ENCODE measurements at places on chromosomes 13 and 19.

DNA sequence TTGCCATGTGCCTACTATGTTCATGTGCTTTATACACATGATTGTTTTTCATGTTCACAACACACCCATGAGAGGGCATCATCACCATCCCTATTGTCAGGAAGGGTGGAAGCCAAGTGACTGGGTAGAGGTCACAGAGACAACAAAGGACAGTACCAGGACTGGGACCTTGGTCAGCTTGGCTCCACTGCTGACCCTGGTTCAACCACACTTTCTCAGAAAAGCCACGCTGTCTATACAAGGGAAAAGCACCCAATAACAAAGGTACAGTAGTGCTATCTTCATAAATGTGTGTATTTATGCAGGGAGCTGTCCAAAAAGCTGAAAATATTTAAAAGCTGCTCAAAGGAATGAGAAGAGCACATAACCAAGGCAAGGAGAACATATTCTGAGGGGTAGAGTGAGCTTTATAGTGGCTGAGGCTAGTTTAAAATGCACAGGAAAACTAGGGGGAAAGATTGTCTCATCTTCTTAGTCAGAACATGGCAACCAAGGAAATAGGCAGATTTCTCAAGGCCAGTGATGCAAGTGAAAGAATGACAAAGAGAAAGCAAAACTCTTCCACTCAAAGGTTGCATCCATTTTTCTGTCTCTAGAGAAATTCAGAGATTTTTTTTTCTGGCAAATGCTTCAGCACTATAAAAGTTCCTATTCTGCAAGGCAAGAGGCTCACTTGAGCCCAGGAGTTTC, 415.0 kb downstream of the FOXO1 start:
- no peak for DNase-seq

DNA sequence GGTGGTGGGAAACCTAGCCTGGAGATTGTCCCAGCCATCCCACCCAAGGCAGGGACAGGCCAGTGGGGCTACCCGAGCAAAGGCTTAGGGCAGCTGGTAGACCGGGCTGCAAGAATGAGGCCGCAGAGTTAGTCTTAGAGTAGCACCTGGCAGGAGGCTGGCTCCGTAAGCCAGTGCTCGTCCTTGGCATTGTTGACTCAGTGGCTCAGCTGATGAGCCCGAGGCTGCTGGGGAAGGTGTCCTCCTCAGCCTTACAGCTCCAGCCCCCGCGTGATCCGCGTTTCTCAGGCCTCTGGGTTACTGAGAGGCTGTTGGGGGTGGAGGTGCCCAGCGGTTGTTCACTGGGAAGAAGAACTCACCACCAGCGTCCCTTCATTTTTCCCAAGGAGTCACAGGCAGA, 24.7 kb downstream of the PPP1R37 start:
- no peak for DNase-seq

DNA sequence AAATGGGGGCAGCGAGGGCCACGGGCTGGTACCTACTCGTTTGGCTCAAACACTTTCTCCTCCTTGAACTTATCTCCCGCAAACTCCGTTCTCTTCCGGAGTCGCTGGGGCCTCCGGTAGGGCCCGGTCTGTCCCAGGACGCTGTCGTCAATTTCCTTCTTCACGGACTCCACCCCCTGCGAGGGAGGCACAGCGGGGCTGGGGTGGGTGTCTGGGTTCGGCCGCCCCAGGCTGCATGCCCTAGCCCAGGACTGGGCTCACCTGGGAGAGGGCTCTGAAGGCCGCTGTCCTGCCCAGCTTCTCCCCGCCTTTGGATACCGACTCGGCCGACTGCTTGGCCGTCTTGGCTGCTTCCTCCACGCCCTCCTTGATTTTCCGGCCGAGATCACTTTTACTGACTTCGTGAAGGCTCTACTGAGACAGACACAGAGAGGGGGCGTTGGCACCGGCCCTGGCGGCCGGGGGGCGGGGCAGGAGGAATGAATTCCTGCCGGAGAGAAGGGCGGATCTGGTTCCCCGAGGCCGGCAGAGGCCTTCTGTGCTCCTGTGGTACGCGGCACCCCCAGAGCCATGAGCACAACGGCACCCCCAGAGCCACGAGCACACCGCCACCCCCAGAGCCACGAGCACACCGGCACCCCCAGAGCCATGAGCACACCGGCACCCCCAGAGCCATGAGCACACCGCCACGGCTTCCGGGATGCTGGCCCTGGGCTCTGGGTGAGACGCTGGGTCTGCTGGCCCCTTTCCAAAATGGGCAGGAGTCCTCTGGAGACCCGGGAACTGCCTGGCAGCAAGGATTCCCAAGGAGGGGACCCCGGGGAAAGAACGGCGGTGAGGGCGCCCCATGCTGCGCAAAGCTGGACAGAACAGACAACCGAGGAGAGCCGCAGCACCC, 8.1 kb upstream of the CTXN1 start:
- DNase-seq = no peak

DNA sequence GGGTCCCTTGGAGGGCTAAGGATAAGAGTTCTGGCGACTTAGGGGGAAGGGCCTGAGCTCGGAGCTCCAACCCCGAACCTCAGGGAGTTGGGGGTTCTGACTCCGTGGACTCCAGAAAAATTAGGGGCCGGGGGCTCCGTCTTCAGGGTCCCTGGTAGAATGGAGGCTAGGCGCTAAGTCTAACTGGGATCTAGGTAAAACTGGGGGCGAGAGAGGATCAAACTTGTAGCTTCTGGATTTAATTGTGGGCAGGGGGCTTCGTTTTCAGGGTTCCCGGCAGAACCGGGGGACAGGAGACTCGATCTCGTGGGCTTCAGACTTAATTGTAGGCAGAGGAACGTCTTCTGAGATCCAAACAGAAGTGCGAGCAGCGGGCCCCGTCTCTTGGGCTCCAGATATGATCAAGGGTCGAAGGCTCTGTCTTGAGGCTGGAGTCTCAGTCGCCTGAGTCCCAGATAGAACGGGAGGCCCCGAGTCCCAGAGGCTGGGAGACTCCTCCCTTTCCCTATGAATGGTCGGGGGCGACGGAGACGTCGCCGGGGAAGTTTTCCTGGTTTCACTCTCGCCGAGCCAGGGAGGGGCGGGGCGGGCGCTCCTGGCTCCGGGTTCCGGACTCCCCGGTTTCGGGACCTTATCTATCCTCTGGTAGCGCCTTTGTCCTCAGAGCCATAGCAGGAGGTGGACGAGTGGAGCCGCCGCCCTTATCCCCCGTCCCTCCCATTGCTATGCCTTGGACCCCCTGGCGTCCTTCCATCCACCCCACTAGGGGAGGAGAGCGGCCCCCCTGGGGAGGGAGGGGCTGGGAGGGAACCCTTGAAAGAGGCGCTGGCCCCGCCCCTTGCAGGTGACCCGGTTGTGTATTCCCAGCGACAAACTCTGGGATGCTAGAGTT, 1.3 kb downstream of the NECTIN2 start:
- peak; percentile 72 for DNase-seq

DNA sequence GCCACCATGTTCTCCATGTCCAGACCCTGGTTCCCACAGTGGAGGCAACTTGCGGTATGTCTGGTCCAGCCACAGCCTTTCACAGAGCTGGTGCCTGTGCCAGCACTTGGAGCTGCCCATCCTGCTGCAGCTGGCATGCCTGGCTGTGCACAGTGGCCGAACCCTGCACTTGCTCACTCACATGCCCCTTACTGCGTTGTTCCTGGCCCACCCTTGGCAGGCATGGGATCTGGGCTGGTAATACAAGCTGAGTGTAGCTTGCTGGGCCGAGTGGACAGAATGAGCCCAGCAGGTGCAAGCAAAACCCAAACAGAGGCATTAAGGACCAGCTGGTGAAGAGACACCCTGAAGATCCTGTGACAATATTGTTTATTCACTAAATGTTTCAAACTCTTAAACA, 583.9 kb upstream of the SLITRK6 start:
- DNase-seq = peak; percentile 2

- no peak for DNase-seq
Observed at GRCh38 chr13:63048653-63049052, 1633.0 kb upstream of the PCDH20 start.

- DNase-seq = no peak
Observed at GRCh38 chr13:52001120-52001731, 10.0 kb downstream of the ATP7B start.

DNA sequence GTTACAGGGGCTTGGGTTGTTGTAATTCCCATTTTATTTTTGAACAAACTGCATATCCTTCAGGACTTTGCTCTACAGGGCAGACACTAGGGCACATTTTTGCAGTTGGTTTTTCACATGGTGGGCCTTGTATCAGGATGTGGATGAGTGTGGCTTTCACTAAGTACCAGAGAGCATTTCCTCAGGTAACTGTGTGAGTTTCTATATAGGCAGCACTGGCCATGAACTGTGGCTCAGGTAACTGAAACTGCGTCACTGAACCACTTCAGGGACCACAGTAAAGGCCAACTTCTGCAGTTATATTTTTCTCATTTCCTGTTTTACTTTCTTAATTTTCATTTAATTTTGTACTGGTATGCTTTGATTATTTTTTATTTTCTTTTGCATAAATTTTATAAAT, 166.5 kb downstream of the ZNF486 start:
- DNase-seq = no peak

GRCh38 chr13:99507551-99507950, 6.3 kb downstream of the TM9SF2 start:
- DNase-seq = no peak

GRCh38 chr19:45305421-45305820, 17.3 kb downstream of the CKM start:
- DNase-seq = no peak

DNA sequence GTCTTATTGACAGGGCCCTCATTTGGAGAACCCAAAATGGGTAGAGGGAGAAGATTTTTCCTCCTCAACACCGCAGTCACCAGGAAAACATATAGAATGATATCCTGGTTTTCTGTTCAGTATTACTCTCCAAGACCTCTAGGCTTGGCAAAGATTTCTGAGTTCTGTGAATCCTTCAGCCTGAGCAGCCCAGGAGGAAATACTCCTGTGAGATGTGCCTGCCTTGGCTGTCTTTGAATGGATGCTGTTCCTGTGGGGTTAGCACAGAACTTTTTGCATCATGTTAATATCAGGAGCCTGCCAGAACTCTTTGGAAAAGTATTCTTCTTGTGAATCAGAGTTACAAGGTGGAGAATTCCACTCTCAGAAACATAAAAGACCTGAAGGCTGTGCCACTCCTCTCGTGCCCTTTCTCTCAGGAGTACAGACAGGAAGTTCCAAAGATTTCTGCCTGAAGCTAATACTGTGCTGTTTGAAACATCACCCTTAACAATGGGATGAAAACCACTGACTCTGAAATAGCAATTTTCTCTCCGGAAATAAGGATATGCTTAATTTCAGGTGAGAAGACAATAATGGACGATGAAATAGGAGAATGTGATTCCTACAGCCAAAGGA, 520.1 kb upstream of the NBEA start:
- no peak for DNase-seq

- no peak for DNase-seq
Observed at GRCh38 chr19:31838163-31838815, 489.1 kb upstream of the TSHZ3 start.

DNA sequence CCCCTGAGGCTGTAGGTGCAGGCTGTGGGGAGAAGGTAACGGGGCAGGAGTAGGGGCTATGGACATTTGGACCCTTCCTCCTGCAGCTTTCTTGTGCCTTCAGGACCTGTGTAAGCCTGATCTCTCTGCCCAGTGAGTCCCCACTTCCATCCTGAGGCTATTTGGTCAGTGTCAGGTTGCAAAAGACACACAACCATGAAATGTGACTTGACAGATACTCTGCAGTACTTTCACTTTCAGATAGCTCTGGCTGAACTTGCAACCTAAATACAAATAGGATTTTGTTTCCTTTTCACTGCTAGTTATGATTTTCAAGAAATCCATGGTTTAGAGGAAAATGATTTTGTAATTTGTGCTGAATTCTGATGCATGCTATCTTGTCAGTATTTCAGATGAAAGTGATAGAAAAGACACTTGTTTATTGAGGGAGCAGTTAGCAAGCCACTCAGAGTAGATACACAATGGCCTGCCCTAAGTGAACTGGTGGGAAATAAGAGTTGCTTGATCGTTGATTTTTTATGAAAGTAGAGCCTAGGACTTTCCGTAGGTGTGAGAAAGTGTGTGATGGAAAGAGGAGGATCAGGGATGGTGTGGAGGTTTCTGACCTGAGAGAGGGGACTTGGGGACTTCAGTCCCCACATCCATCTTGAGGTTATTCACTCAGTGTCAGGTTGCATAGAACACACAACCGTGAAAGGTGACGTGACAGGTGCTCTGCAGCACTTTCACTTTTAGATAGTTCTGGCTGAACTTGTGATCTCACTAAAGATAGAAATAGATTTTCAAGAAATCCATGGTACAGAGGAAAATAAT, 18.1 kb upstream of the EID2 start:
- DNase-seq = peak; percentile 2

DNA sequence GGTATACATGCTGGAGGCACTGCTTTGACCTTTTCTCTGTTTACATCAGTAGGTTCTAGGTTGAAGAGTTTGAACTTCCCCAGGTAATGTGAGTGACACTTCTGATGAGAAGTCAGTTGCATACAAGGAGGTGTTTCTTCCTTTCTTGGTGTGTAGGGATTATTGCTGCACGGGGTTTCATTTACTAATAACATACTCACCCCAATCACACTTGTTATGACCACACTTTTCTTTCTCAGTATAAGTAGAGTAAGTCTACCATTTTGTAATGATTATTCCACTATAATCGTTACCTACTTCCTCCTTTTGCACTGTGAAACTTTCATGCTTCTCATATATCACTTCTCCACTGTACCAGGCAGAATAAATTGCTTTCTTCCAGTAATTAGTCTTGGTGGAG, 138.0 kb downstream of the TNFSF13B start:
- no peak for DNase-seq

- no peak for DNase-seq
Observed at GRCh38 chr19:610801-611480, 21.3 kb downstream of the HCN2 start.

GRCh38 chr13:50187352-50188029, 172.2 kb downstream of the KCNRG start:
- no peak for DNase-seq

- no peak for DNase-seq
Observed at GRCh38 chr19:9413240-9413954, 22.0 kb downstream of the ZNF266 start.

DNA sequence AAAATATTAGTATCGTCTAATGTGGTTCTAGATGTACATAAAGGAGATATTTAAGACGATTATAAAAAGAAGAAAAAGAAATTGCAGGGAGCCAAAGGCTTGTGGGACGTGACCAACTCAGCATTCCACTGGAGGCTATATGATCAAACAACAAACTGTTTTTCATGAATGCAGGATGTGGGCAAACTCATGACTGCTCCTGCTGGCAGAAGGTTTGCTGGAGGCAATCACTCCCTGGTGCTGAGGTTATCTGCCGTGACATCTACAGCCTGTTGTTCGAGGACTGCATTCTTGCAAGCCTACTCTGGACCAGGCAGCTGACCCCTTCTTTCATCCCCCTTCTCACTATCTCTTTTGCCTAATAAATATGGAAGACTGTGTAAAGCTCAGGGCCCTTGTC, 518.1 kb downstream of the UQCRFS1 start:
- no peak for DNase-seq

- DNase-seq = no peak
Observed at GRCh38 chr13:71218960-71219359, 648.0 kb downstream of the DACH1 start.

GRCh38 chr19:2033825-2034159, 17.3 kb downstream of the MKNK2 start:
- no peak for DNase-seq

- no peak for DNase-seq
Observed at GRCh38 chr19:5326986-5327623, 13.5 kb downstream of the PTPRS start.
